ENCODE measurements at places on chromosomes 2 and 18. TPM values are rescaled to one million over a fixed set of nuclear protein-coding genes. Genes with fewer than 3 reads are reported as not detected.

DNA sequence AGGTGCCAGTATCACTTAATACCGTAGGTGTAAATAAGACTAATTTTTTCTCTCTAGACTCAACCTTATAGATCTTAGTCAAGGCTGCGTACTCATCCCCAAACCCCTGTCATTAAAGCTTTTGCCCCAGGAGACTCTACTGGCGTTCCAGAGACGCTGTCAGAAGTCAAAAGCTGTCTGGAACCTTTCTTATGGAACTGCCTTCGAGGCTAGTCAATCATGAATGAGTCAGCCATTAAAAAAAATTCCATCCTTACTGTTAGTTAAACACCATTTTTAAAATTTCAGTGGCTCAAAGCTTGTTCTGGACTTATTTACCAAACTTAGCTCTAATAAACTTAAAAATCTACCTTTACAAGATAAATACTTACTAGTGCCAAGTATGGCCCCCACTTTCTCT, 52.1 kb downstream of the SPRED2 start:
- no peak for DNase-seq

The GALNT13 gene
- total RNA-seq, result not detected

GRCh38 chr2:160474319-160474645, 19.3 kb downstream of the RBMS1 start:
- no peak for DNase-seq

GRCh38 chr2:119059287-119059686, 99.3 kb downstream of the C1QL2 start:
- DNase-seq, result no peak

GRCh38 chr2:38765149-38765548, 12.9 kb upstream of the GEMIN6 start:
- no peak for DNase-seq

- DNase-seq, result no peak
Measured at GRCh38 chr2:155665704-155666103, 666.8 kb downstream of the NR4A2 start.

The USP14 gene
- 12.3 TPM for total RNA-seq

DNA sequence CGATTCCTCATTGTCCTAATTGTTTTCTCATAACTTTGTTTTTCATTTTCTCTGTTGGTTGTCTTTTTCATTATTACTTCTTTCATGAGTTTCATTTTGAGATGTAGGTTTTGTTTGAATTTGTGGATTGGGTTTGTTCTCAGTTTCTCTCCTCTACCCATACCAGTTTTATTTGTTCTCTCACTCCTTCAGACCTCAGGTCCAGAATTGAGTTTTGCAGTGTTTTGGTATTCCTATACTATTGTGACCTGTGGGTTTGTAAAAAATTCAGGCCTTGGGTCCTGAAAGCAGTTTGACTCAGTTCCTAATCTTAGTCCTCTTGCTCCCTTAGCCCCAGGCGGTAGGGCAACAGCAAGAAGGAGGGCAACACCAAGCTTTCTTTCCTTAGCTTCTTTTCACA, 28.3 kb upstream of the UBE2E3 start:
- no peak for DNase-seq

The MALL gene
- 83.0 TPM for total RNA-seq
